ENCODE measurements at places on chromosomes 6 and 20. TPM values are rescaled to one million over a fixed set of nuclear protein-coding genes. Genes with fewer than 3 reads are reported as not detected.

Gene BPIFA1
- polyA plus RNA-seq, result not detected

Gene SMAP1
- polyA plus RNA-seq, result 31.3 TPM

DNA sequence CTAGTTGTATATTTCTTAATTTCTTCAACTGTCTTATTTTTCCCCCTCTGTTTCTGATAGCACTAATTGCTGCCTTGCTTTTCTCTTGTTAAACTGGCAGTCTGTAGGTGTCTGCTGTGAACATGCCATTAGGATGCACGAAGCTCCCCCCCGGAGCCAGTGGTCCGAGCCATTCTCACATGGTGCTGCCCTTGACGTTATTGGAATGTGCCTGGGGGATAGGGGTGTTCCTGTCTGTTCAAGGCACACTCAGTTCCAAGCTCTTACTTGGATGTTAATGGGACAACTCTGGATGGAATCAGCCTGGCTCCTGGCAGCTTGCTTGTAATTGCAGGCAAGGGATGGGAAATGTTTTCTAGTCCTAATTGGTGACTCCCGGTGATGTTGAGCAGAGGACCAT is 68.4 kb downstream of the RREB1 start:
- DNase-seq, result no peak

GRCh38 chr6:61606500-61606899 is 679.5 kb downstream of the KHDRBS2 start:
- DNase-seq, result no peak

- DNase-seq, result no peak
Measured at GRCh38 chr6:12893036-12893435, 176.5 kb downstream of the PHACTR1 start.

DNA sequence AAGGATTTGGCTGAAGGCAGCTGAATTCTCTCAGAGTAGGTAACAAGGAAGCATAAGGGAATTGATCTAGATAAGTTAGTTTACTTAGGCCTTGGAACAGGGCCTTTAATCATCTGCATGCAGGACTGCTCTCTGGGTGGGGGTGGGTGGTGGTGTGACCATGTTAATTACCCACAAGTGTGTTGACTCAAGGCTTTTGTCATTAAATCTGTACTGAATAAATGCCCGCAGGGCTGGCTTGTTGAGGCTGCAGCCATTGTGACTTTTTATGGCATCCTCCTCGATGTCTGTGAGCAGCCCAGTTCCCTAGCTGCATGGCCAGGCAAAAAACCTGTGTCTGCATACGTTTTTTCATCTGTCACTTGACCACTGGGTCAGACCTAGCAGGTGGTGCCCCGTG is 63.5 kb upstream of the ASCC3 start:
- no peak for DNase-seq

DNA sequence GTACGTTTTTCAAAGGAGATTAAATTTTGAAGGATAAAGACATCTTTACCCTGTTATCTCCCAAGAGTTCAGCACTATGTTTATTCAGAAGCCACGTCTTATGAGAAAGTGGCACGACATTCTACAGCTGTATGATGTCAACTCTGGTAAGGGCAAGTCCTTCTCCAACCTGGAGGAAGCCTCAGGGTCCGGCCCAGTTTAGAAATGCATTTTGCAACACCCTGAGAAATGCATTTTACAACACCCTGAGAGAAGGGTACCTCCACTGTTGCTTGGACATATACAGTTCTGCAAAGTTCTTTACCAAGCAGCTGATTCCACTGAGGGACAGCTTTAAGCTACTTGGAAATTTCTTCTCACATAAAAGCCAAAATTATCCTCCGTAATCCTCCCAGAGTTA is 17.5 kb downstream of the NAPB start:
- no peak for DNase-seq

- DNase-seq, result no peak
Measured at GRCh38 chr6:150605333-150605732, 5.6 kb downstream of the PLEKHG1 start.

DNA sequence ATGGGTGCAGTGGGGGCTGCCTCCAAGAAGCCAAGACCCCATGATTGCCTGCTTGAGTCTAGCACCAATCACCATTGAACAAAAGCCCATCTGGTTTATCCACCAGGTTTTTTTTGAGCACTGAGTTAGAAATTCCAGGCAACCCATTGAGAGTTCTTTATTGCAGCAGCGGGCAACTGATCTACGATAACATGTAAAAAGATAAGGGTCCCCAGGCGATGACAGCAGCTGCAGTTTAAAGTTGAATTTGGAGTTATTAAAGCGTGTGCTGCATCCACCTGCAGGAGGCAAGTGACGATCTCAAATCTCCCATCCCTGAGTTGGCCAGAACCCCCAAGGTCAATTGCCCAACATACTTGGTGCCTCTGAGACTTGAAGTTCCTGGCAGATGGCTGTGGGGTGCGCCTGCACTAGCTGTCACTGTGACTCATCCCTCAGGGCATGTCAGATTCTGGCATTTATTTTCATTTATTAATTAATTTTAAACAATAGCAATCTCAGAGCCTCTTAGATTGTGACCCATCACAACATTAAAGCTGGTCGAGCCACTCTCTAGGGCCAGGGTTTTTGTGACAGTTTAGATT is 290.4 kb upstream of the SULF2 start:
- no peak for DNase-seq

Gene RING1
- polyA plus RNA-seq, result 64.4 TPM

- no peak for DNase-seq
Measured at GRCh38 chr6:68046756-68047155, 588.3 kb upstream of the ADGRB3 start.

- no peak for DNase-seq
Measured at GRCh38 chr6:100808638-100809275, 72.4 kb downstream of the ASCC3 start.

- no peak for DNase-seq
Measured at GRCh38 chr6:121806116-121806515, 370.7 kb downstream of the GJA1 start.

Gene PNPLA1
- 1.7 TPM for polyA plus RNA-seq

Gene UBE2C
- 70.7 TPM for polyA plus RNA-seq

DNA sequence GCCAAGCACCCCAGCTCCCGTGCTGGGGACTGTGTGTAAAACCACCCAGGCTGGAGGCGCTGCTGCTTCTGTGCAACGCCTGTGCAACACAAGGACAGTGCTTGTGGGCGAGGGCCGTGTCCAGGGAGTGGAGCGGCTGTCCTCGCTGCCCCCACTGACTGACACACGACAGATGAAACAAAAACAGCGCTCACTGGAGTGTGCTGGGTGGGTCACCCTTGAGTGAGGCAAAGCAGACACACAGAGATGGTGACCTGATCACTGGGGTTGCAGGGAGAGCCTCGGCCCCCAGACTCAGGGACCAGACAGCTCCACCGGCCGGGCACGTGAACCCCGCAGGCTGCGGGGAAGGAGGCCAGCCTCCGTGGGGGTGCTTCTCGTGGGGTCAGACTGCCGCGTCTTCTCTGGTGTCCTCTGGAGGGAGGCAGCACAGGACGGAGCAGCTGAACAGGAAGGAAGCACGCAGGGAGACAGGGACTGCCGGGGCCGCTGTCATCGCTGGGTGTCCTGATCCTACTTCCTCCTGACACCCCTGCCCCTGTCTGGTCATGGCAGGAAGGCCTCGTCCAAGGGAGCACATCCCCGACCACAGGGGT is 75.9 kb upstream of the CST7 start:
- no peak for DNase-seq

DNA sequence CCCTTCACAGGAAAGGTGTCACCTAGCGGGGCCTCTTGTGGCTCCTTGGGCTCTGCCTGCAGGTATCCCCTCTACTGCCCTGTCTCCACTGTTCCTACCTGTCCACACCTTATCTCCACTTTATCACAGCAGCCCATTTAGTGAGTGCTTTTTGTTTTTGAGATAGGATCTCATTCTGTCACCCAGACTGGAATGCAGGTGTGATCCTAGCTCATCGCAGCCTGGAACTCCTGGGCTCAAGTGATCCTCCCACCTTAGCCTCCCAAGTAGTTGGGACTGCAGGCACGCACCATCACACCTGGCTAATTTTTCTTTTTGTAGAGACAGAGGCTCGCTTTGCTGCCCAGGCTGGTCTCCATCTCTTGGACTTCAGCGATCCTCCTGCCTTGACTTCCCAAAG is 48.0 kb downstream of the BCAS4 start:
- no peak for DNase-seq

GRCh38 chr20:50762435-50763220 is 31.2 kb downstream of the PARD6B start:
- no peak for DNase-seq

DNA sequence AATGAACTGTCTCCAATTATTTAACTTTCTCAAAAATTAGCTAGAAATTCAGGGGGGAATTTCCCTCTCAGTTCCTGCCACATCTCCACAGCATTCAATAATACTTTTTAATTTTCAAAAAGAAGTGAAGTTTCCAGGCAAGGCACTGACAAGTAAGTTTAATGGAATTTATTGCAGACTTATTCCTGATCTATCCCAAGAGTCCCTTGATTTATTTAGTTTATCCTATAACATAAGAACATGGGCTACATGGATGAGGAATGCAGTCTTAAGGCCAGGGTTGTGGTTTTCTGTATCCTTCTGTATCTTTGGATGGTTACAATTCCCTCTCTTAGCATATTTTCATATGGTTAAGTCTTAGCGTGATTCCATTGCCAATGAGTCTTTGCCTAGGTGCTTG is 126.5 kb downstream of the TSHZ2 start:
- no peak for DNase-seq

- no peak for DNase-seq
Measured at GRCh38 chr6:8738951-8739350, 303.6 kb upstream of the SLC35B3 start.

DNA sequence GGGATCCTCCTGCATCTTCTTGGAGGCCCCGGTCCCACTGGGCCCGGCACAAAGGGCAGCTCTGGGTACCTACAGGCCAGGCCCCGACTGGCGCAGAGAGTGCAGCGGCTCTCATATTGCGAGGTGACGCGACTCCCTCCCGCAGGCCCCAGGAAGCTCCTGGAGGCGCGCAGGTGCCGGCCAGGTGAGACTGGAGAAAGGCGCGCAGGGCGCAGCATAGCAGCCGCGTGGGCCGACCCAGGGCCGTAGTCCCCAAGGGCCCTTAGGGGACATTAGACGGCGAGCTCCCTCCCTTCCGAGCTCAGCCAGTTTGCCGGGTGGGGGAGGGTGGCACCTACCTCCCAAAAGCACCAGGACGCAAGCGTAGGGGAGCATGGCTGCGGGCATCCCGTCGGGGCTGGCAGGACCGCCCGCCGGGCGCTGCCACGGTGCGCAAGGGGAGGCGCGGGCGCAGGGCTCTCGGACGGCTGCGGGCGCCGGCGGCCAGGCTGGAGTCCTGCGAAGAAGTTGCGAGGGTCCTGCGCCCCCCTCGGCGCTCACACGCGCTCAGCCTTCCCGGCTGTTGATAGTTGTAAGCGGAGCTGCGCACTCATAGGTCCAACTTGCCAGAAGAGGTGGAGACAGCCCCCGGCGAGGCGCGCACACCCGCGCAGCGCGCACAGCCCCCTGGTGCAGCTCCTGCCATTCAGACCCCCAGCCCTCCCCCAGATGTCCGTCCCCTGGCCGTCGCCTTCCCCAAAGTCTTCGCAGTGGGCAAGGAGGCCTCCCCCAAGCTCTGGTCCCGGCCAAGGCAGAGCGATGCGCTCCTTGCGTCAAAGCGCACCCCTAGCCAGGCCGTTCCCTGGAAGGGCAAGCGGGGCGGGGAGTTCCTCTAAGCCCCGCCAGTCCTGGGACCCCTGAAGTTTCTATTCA is 622 bp downstream of the APCDD1L start:
- no peak for DNase-seq

All from left renal cortex interstitium (tissue), 4 donors.